Activated CD8-positive, alpha-beta memory T cell treated with anti-CD3 and anti-CD28 coated beads for 1 hour (primary cell): ENCODE measurements at places on chromosomes 2 and 18.
A peak's percentile ranks its signal among the peaks of the same experiment; 100 is the strongest.

DNA sequence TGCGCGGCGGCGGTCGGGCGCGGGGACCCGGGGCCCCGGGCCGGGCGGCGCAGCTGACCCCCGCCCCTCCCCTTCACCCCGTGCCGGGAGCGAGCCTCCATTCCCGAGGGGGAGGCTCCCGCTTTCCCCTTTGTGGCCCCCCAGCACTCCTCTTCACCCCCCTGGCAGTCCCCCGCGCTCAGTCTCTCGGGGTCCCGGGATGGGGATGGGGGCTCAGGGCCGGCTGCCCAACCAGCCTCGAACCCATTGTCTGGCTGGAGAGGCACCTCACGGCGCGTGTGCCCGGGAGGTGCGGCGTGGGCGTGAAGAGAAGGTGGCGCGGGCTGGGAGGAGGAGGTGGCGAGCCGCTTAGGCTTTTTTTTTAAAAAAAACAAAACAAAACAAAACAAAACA is 748 bp downstream of the FMNL2 start:
- DNase-seq, result no peak

GRCh38 chr18:49999128-49999527 is 185.8 kb upstream of the ACAA2 start:
- DNase-seq, result no peak

DNA sequence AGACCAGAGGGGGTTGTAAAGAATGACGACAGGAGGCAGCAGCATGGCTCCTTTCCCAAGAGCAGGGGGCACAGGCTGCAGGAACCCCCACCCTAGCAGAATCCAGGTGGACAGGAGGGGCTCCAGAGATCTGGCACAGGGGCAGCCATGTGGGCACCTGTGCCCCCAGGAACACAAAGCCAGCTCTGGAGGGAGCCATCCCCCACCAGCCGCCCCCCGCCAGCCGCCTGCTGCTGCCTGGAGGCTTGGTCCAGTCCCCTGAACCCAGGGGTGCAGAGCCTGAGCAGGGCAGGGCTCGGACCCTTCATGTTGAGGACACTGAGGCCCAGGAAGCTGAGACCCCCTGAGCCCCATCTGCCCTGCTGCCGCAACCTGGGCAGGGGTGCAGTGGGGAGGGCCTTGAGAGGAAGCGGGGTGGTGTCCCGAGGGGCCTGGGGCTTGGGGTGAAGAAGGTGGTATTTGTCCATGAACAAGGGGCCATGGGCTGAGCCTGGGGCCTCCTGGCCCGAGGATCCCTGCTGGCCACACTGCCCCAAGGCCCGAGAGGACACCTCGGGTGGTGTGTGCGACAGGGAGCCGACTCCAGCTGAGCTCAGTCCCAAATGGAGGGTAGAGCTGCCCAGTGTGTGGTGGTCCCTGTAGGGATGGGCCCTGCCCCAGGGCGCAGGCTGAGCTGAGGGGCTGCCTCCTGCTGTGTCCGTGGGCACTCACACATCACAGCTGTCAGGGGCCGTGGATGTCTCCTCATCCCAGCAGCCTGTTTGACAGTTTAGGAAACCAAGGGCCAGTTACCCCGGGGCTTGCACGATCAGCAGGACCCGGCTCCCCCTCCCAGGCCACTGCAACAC is 39.8 kb upstream of the SNED1 start:
- no peak for DNase-seq

- DNase-seq, result no peak
Observed at GRCh38 chr2:196046123-196046917, 22.3 kb downstream of the DNAH7 start.

DNA sequence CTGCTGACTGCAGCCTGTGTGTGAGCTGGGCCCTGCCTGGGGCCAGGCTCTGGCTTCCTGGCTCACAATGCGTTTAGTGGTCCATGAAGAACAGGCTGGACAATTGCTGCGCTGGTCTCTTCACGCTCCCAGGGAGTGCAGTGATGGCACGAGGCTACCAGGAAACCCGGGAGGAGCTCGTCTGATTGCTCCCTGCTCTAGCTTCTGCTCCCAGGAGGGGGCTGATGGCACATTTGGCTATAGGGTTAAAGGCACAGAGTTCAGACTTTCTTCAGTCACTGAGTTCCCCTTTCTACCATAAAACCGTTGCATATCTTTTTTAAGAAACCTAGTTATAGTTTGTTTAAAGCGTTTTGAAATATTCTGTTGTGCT is 60.1 kb downstream of the KCNF1 start:
- no peak for DNase-seq

GRCh38 chr2:102103992-102104871 is 38.3 kb upstream of the IL1R1 start:
- peak; percentile 11 for DNase-seq

DNA sequence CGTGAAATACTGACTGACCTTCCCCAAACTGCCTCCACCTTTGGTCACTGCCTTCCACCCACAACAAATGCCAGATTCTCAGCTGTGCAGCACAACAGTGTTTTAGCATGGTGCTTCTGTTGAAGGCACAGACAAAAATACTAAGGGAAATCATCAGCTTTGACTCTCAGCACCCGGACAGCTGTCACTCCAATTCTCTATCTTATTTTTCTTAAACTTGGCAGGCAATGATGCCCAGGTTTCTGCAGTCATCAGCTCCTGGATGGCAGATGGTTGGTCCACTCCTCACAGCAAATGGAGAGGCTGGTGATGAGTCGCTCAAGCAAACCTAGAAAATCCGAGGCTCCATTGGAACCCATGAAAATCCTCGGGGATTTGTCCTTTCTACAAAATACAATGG is 2.9 kb upstream of the FAM124B start:
- no peak for DNase-seq

- DNase-seq, result no peak
Observed at GRCh38 chr2:190677255-190677654, 28.4 kb downstream of the NAB1 start.

DNA sequence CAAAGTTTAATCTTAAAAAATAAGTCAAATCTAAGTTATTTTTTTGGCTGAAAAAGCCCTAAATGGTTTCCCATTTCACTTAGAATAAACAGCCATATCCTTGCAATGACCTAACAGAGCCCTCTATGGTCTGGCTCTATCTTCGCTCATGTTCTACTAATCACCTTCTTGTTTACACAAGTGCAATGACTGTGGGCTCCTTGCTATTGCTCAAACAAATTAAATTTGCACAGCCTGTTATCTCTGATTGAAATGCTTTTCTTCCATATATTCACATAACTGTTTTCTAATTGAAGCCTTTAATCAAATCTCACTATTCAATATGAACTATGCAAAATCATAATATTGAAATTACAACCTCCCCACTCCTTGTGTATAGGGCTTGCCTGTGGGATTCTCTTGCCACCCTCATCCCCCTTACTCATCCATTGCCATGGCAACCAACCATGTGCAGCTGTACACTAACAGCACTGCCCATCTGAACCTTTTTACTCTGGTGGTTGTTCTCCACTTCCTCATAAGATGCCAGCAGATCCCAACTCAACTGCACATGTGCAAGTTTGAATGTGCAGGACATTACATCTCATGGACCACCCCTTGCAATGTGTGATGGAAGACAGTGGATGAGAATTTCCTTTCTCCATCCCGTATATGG is 1083.2 kb downstream of the SOCS6 start:
- DNase-seq, result no peak

DNA sequence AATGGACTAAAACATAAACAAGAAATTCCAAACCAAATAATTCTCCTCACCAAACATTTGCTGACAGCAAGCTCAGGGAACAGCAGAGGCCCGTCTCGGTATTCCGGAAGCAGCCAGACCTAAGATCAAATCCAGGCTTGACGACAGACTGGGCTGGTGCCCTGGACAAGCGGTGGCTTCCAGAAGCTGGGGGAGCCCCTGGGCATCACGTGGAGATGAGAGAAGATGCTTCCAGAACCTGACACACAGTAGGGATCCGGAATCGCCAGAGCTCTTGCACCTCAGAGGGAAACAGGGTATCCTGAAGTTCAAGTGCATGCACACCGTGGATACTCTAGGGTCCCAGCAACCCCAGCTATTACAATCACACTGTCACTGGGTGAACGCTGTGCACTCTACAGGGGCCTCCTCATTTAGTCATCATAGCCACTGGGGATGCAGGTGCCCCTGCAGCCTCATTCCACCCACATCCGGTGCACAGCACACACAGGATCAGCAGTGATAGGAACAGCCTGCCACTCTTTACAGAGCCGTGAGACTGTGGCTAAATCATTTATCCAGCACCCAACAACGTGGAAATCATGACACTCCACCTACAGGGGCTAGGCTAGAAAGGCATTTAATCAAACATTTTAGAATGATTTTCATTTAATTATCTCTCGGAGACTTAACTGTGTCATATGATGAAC is 102.6 kb downstream of the HDAC4 start:
- DNase-seq, result peak; percentile 67

DNA sequence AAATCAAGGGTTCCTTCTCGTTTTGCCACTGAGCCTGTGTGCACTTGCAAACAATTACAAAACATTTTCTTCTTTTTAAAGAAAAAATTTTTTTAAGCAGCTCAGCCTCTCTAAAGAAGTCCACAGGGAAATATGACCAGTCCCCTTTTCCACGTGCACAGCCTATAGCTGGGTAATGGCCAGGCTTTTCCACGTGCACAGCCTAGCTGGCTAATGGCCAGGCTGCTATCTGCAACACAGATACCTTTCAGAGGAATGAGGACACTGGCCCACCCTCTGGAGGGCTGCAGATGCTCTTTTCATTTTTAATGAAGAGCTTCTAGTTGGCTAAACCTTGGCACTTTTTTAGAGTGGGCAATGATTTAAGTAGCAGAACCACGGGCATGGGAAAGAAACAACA is 46.3 kb downstream of the ASB18 start:
- DNase-seq, result no peak

DNA sequence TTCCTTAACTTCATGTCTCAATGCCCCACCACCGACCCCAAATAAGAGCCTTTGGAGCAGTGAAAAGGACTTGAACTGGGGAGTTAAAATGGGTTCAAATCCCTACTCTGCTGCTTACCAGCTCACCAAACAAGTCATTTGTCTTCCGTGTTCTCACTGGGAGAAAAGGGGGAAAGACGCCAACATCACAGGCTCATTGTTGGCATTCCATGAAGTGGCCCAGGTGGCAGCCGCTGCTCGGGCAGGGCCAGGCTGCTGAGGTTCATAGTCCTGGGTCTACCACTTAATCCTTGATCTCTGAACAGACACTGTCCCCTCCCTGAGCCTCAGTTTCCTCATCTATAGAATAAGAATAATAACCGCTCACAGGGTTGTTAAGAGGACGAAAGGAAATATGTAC is 103.0 kb downstream of the APOB start:
- DNase-seq, result no peak

GRCh38 chr18:22108674-22109073 is 60.7 kb upstream of the GATA6 start:
- no peak for DNase-seq

- no peak for DNase-seq
Observed at GRCh38 chr2:172000696-172001361, 1.1 kb downstream of the METAP1D start.

- no peak for DNase-seq
Observed at GRCh38 chr2:42026272-42026671, 21.5 kb upstream of the PKDCC start.

DNA sequence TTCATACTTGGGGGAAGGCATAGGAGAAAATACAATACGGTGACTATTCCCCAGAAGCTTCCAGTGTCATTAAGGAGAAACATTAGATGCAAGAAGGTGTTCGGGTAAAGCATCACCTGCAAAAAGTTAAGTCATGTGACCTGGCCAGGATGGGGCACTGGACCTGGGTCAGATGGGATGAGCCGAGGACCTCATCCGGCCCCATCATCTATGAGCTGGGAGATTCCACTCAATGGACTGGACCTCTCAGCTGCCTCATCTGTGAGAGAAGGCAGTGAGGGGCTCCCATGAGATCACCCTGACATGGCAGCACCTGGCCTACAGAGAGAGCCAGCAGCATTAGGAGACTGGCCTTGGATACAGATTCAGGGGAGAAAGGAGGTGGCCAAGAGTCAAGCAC is 111.4 kb upstream of the TEX51 start:
- no peak for DNase-seq

DNA sequence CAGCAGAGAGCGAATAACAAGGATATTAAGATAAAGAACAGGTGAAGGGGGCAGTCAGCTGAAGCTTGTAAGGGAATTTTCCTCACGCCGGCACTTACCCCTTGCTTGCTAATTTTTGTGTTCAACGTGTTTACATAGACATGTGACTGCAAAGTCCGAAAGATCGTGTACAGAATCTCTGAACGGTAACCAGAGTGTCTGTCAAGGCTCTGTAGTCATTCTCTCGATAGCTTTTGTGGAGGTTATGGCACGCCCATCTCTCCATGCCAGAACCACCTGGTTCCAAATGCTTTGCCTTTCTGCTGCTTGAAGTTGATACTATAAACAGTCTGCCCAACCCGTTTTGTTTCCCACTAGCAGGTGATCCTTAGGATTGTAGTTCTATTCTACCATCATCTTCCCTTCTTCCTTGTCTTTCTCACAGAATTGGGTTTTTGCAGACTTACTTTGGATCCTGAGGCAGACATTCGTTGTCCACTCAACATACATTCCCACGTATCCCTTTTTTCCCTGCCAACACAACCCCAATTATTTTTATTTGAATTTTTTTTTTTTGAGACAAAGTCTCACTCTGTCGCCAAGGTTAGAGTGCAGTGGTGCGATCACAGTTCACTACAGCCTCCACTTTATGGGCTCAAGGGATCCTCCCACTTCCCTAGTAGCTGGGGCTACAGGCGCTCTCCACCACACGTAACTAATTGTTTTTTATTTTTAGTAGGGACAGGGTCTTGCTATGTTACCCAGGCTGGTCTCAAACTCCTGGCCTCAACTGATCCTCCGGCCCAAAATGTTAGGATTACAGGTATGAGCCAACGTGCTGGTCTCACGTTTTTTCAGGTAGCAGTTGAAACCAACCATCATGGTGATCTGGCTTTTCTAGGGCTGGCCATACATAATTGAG is 1.3 kb upstream of the USP34 start:
- DNase-seq, result no peak

DNA sequence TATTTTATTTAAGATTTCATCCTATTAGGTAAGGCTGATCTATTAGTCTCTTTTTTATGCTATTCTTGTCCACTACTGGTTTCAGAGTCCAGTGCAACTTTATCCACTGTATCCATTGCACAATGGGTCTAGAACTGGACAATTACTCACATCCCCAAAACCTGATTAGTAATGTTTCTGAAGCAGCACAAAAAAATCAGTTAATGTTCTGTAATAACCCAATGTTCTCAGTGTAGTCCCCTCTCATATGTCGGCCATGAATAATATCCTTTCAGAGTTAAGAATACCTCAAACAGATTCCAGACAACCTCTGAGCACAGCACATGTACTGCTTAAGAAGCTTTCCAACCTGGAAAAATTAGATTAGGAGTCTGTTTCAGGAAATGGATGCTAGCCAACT is 29.7 kb downstream of the MGAT4A start:
- DNase-seq, result no peak

DNA sequence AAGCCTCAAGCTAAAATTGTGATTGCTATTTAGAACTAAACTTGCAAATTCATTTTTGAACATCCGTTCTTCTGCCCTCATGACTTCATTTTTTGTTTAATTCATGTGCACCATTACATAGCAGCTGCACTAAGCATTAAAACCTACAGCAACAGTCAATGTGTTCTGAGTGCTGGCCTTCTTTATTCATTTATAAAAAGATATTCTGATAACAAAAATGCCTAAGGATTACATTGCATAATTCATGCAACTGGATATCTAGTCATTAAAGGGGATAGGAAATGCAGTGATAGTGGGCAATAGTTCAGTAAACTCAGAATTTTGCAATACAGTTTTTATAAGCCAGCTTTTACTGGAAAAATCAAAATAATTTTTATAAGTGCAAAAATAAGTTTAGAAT is 294.4 kb upstream of the EPC2 start:
- no peak for DNase-seq

- DNase-seq, result no peak
Observed at GRCh38 chr2:112268547-112268946, 6.8 kb upstream of the ZC3H6 start.
